Left forelimb (tissue), 1 donor: ENCODE measurements at places on chromosomes 2 and 18.

DNA sequence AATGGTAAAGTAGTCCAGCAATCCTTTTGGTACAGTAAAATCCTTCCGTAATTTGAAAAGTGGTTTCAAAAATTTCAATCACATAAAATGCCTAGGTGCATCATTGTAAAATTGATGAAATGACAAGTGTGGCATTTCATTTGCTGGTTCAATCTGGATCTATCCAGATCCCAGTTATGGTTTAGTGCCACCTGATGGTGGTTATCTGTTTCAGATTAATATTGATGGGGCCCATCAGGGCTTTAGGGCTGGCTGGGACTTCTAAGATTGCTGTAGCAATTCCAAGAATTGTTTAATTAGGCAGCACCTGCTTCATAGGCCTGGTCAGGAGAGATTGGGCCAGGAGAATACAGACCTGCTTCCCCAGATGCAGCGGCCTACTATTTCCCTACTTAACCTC is 55.5 kb upstream of the PIK3C3 start:
- no peak for DNase-seq

DNA sequence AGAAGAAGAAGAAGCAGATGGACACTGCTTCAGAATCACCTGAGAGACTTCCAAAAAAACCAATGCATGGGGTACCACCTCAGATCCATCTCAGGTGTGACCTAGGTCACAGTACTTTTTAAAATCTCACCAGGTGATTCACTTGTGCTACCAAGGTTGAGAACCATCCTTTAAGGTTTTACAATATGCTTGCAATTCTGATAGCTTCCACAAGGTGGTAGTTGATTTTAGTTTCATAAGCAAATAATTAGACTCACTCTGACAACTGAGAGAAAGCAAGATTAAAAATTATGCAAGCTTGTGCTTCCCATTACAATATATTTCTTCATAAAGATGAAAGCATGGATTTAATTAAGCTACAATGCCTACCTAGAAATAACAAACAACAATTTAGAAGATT is 355.1 kb downstream of the EN1 start:
- DNase-seq, result no peak

- DNase-seq, result no peak
These were observed 86.6 kb downstream of the ACOXL start for GRCh38 chr2:110818767-110819481.

GRCh38 chr2:238428866-238429265 is 2.1 kb downstream of the ASB1 start:
- no peak for DNase-seq

DNA sequence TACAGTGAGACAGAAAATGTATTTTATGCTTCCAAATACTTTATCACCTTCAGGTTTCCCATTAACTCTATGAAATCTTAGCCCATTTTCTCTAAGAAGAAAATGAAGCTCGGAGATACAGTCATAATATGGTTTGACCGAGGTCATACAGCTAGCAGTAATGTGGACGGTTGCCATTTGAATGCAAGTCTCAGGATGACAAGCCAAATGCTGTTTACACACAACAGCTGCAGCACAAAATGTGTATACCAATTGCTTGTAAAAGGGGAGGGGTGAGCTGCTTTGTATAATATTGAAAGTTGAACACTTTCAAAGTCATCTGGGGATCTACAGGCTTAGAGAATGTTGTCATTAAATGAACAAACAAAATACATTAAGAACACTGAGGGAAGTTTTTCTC is 93.8 kb upstream of the FSIP2 start:
- no peak for DNase-seq

GRCh38 chr2:130728007-130728454 is 839 bp upstream of the GPR148 start:
- no peak for DNase-seq

DNA sequence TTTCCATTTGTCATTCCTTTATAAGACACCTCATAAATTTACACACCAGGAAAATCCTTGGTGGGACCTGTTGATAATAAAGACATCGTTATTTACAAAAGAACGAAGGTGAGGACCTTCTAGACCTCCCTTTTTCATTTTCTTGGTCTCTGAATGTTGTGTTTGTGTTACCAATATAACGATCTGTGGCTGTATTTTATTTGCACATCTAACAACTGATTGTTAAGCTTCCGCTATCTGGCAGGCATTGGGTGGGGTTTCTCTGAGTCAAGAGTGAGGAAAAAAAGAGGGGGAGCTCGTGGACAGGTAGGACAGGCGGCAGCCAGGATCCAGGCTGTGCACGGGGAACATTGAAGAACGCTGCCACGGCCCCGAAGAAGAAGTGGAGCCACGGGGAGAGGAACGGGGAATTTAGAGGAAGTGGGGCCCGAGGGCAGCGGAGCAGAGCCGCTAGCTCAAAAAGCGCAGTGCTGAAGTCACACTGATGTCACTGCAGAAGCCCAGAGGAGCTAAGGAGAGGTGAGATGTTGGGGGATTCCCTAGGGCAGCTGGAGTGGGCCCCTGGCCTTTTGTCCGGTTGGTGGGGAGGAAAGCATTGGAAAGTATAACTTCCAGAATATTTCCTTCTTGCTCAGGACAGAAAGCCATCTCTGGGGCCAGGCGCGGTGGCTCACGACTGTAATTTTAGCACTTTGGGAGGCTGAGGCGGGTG is 20.9 kb upstream of the DNMT3A start:
- no peak for DNase-seq
